Activated gamma-delta T cell treated with anti-CD3 and anti-CD28 coated beads, Interleukin-2, amount 50 U/mL, for 16 hours (primary cell): ENCODE measurements at places on chromosomes 5 and 9.

DNA sequence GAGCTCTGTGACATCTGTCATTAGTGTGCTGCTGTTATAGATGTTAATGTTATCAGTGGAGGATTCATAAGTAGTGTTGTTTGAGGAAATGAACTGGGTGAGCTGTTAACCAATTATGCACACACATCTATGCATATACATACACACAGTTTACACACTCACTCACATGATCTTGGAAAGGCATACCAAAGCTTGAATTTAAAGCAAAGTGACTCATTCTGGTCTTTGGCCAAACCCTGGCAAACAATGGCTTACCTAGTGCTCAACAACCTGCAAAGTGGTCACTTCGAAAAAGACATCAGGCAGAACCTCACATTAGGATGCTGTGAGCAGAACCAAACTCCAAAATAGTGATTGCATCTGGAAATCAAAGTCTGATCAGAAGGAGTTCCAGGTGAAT, 1037.3 kb upstream of the CDH6 start:
- no peak for DNase-seq

DNA sequence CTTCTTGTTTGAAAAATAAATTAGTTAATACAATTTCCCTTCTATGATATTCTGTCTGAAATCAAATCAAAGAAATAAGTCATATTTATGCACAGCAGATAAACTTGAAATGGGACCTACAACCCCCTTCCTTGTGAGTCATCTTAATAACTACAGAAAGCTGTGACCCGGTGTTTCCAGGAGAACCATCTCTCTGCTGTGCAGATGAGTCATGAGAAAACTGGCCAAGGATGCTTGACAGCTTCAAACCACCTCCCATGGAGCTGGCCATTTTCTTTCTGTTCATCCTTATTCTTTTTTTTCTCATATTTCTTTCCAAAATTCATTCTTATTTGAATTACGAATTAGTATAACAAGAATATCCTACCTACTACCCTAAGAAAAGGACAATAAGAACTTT, 43.4 kb upstream of the NR4A3 start:
- no peak for DNase-seq

DNA sequence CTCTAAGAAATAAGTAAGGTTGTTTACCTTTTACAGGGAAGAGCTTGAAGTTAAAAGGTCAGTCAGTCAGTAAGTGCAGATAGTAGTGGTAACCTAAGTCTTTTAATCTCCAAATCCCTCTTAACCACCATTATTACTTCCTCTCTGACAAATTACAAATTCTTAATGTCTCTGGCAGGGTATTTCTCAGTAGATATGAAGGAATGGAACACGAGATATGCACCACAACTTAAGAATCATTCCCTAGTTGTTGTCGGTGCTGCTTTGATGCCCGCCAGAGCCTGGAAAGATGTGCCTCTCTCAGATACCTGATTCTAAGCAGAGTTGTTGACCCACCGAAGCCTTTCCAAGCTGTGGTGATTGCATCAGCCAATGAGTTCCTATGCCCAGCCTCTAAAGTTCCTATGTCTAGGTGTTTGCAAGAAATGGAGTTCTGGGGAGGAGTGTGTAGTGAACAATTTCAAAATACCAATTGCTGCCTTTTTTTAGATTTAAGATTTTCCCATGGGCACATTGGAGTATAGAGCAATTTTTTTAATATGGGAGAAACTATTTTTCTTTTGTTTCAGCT, 78.5 kb downstream of the CD180 start:
- no peak for DNase-seq

- no peak for DNase-seq
Measured at GRCh38 chr5:149045089-149045460, 17.8 kb downstream of the SH3TC2 start.

DNA sequence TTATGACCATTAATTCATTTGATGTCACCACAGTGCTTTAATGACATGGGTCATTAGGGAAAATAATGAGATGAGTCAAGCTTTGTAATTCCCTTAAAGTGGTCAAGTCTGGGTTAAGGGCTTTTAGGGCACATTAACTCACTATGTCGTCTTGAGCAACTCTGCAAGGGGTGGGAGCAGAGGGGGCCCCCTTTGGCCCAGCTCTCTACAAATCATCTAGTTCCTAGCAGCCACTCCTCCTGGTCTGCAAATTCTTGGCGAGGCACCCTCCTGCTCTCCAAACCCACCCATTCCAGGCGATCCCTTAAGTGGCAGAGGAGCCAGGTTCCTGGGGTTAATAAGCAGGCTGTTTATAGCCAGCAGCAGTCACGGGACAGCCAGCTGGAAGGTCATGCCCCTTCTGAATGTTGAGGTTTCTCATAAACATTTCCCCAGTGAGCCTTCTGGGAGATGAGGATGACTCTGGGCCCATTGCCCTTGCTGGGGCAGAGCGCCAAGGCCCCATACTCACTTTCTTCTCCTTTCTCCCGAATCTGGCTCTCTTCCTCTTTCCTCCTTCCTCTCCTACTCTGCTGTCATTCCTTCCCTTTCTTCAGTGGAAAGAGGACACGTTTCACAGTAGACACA, 14.3 kb upstream of the GPX3 start:
- DNase-seq, result no peak

DNA sequence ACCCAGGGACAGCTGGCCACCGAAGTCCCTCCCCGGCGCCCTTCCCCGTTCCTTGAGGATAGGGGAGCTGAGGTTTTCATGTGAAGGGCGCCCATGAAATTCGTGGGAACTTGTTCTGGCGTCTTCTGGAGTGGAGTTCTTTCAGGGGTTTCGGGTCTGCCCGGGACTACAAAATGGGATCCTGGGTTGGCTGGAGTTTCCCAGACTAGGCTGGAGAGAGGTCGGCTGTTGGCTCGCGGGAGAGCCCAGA, 3.6 kb upstream of the RGMB start:
- DNase-seq, result no peak

- DNase-seq, result no peak
Measured at GRCh38 chr9:37918665-37919170, 14.8 kb upstream of the SLC25A51 start.

DNA sequence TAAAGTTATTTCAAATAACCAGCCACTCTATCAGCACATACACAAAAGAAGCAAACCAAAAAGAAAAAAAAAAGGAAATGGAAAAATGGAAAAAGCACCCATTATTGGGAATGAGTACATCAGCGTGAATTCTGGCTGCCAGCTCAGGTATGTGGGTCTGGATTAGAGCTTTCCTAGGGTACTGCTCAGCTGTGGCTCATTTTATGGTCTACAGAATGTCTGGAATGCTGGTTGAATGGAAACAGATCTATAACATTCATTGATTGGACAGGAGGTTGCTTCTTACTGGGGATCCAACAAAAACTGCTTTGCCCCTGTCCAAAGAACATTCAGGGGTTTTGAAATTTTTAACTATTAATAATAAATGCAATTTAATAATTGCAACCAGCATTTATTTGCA, 3.9 kb upstream of the CAST start:
- DNase-seq, result no peak

- no peak for DNase-seq
Measured at GRCh38 chr5:141525653-141526052, 36.8 kb downstream of the PCDHGC5 start.

- DNase-seq, result no peak
Measured at GRCh38 chr9:101468116-101468515, 32.5 kb upstream of the ALDOB start.

GRCh38 chr5:139422307-139422893, 16.9 kb downstream of the DNAJC18 start:
- DNase-seq, result peak; percentile 24

DNA sequence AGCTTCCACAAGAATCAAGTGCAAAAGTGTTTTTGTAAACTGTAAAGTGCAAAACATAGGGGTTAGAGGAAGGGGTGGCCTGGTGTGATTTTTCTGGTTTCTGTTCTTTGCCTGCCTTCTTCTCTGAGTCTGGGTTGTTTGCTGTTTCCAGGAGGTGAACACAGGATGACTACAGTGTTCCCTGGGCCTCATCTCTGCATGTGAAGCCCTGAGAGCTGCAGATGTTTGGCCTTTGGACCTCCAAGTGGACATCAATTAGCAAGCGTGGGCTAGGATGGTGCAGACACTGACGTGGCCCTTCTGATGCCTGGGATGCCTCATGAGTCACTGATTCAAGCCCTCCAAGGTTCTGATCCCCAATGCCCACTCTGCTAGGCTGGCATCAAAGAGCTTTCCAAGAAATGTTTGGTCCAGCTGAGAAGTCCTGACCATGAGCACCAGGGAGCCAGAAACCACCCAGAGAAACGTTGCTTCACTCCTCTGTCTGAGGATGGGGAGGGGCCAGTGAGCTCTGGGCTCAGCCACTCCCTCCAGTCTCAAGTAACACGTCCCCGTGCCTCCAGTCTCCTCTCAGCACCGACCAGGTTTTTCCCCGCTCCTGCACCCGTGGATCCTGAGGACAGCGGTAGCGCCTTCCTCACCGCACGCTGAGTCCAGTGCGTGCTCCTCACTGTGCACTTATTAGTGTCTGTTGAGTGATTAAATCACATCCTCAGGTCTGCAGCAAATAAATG, 7.6 kb downstream of the IL9 start:
- DNase-seq, result no peak

DNA sequence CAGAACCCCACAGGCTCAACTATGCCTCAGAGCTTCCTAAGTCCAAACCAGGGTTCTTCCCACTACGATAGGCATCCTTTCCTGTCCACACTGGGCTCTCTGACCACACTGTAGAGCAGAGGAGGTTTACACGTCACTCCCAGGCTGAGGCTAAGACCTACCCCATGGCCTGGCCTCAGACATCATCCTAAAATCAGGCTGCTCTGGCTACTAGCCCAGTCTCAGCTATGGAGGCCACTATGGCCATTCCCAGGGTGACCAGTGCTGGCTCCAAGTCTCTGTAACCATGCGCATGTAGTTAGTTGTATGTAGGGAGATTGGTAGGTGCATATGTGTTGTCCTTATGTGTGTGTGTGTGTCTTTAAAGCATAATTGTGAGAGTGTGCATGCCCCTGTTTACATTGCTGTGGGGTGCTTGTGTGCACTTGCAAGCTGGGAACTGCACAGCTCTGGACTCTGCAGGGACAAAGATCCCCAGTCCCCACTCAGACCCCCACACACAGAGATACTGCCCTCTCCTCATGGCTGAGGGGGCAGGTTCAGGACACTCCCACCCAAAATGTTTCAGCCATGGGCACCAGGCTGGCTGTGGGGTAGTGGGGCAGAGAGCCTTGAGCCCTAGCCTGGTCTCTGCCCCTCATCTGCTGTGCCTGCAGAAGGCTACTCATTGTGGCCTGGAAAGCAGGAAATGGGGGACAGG, 12.3 kb downstream of the PDLIM4 start:
- DNase-seq, result no peak

- no peak for DNase-seq
Measured at GRCh38 chr5:10460252-10460906, 18.7 kb downstream of the ROPN1L start.

GRCh38 chr9:75148561-75148960, 60.2 kb downstream of the OSTF1 start:
- DNase-seq, result no peak

DNA sequence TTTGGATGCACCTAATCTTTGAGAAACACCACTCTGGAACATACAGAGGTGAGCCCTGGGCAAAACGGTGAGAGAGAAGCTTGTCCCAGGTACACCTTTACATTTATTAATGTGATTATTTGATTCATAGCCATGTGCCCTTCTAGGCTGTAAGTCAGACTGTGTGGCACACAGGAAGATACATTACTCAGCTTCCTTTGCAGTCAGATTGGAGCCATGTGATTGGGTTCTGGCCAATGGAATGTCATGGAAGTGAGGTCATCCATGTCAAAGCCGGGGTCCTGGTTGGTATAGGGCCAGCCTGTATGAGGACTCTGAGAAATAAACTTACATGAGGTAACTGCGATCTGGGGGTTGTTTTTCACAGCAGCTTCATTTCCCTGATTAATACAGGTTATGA, 106.8 kb upstream of the CD180 start:
- no peak for DNase-seq

DNA sequence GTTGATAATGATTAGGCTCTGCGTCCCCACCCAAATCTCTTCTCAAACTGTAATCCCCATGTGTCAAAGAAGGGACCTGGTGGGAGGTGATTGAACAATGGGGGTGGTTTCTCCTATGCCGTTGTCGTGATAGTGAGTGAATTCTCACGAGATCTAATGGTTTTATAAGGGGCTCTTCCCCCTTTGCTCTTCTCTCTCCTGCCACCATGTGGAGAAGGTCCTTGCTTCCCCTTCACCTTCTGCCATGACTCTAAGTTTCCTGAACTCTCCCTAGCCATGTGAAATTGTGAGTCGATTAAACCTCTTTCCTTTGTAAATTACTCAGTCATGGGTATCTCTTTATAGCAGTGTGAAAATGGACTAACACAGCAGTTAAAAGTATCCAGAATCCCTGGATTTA, 715.2 kb upstream of the DMAC1 start:
- DNase-seq, result no peak

GRCh38 chr9:134152022-134152448, 12.3 kb downstream of the RNU6ATAC start:
- no peak for DNase-seq

- no peak for DNase-seq
Measured at GRCh38 chr5:38673671-38674071, 117.2 kb upstream of the LIFR start.

DNA sequence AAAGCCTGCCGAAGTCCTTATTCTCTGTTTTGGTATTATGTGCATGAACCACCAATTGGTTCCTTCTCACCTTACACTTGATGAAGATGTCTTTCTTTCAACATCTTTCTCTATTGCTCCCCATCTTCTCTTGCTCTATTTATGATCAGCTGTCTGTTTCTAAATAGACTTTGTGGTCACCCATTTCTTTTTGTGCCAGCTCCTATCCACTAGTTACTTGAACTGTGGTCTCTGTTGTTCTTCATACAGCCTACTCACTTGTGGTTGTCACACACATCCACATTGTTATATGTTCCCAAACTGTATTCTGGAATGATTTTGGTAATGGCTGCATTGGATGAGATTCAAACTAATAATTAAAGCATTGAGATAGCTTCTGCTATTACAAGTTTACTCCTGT, 11.4 kb downstream of the VCAN start:
- no peak for DNase-seq

GRCh38 chr5:1341863-1342262, 3.0 kb downstream of the CLPTM1L start:
- DNase-seq, result no peak

- no peak for DNase-seq
Measured at GRCh38 chr5:72167804-72168203, 60.5 kb downstream of the MAP1B start.

DNA sequence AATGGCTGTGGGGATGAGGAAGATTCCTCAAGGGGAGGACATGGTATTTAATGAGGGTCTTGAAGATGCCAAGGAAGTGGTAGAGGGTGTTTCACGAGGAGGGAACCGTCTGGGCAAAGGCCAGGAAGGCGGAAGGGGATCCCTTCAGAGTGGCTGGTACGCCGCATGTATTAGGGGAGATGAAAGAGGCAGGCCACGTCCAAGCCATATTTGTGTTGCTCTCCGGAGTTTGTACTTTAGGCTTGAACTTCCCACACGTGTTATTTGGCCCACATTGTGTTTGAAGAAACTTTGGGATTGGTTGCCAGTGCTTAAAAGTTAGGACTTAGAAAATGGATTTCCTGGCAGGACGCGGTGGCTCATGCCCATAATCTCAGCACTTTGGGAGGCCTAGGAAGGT, 1.2 kb downstream of the FXN start:
- DNase-seq, result no peak

GRCh38 chr9:89430995-89431394, 66.9 kb downstream of the SEMA4D start:
- DNase-seq, result no peak

GRCh38 chr9:107737987-107738743, 248.6 kb upstream of the KLF4 start:
- no peak for DNase-seq

GRCh38 chr5:107661650-107662044, 9.1 kb downstream of the EFNA5 start:
- no peak for DNase-seq

- peak; percentile 12 for DNase-seq
Measured at GRCh38 chr5:176360894-176361436, 599 bp downstream of the KIAA1191 start.
